ENCODE measurements at places on chromosomes 11 and 22.

GRCh38 chr11:101729406-101730078 is 145.7 kb upstream of the TRPC6 start:
- DNase-seq: no peak

DNA sequence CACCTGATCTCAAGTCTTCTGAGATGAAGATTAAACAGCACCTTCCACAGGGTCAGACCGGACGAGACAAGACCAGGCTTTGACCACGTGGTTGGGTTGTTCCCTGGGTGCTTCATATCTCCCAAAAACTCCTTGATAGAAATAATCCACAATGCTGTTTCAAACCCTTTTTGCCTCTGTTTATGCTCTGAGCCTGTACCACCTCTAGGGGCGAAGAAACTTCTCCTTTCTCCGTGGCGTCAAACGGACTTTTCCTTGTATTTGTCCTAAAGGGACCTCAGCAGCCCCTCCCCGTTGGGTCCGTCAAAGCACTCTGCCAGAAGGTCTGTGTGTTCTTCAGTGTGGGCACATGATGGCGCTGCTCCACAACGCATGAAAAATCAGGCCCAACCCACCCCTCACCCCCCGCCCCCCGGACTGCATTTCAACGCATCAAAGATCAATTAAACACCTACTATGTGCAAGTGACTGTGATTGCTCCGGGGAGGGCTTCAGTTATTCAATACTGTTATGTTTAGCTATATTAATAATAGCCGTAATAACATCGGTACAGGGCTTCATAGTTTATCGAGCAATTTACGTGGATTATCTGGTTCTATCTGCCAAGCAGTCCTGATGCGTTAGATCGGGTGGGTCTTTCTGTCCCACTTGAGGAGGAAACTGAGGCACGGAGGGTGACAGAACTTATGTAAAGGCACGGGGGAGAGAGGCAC is 17.3 kb upstream of the EIF3D start:
- no peak for DNase-seq

- peak; percentile 61 for DNase-seq
Measured at GRCh38 chr11:1870721-1871466, 18.0 kb downstream of the LSP1 start.

- DNase-seq: no peak
Measured at GRCh38 chr11:62237499-62237898, 4.5 kb upstream of the SCGB1D2 start.

DNA sequence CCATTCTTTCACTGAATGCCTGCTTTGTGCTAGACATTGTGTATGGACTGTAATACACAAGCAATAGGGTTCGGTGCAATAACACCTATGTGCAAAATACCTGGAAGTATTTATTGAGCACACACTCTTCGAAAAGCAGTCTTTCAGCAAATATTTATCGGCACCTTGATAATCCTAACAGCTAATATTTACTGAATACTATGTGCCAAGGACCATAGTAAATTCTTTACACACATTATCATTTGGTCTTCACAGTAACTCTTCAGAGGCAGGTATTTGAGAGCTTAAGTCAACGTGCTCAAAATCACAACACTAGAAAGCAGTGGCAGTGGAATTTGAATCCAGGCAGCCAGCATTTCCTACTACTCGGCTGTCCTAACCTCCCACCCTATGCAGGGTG is 2.2 kb downstream of the B3GNT6 start:
- DNase-seq: no peak

GRCh38 chr11:114925591-114925990 is 247.3 kb downstream of the NXPE2 start:
- no peak for DNase-seq

GRCh38 chr11:128896356-128896755 is 5.2 kb downstream of the KCNJ5 start:
- no peak for DNase-seq

DNA sequence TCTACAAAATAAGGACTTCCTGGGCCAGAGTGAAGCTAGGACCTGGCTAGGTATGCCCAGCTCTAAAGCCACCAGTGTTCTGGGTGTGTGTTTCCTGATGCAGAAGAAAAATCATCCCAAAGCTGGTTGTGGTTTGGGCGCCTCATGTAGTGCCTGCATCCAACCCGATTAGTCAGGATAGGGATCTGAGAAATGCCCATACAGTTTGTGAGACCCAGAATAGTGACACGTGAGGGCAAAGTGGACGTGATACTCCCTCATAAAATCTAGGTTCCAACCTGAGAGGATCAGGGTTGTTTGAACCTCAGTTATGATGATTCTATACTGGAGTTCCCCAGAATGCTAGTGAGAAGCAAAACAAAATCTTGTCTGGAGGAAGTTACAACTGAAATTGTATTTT is 238.4 kb downstream of the TBC1D22A start:
- no peak for DNase-seq

- no peak for DNase-seq
Measured at GRCh38 chr11:35218956-35219355, 80.0 kb downstream of the CD44 start.

DNA sequence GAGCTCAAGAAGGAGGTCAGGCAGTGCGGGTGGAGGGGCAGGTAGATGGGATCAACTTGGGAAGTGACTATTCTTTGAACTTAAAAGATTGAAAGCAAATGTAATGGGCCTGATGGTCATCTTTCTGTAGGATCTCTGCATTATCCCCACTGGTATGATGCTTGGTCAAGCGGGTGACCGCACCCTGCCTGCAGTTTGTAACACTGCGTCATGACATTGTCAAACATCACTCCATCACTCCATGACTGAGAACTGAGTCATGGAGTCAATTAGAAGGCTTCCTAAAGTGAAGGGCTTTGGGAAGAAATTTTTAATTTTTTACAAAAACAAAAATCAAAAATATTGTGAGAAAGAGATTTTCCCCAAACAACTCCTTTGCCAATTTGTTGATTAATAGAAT is 62.4 kb upstream of the BMAL1 start:
- DNase-seq: no peak

DNA sequence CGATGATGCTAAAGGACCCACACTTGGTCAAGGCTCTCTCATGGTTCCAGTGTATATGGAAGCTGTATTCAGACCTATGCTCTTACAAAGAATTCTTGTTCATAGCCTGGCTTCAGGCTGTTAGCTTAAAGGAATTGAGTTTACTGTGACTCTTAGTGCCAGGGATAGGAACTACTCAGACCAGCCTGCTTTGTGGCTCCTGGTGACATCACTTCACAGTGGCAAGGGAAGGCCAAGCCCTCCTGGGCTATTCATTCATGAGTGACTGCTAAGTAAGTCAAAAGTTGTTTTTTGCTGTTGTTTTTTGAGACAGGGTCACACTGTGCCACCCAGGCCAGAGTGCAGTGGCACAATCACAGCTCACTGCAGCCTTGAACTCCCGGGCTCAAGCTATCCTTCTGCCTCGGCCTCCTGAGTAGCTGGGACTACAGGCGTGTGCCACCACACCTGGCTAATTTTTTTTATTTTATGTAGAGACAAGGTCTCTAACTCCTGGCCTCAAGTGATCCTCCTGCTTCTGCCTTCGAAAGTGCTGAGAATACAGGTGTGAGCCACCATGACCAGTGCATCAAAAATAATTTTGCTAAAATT is 9.6 kb downstream of the ART5 start:
- no peak for DNase-seq

DNA sequence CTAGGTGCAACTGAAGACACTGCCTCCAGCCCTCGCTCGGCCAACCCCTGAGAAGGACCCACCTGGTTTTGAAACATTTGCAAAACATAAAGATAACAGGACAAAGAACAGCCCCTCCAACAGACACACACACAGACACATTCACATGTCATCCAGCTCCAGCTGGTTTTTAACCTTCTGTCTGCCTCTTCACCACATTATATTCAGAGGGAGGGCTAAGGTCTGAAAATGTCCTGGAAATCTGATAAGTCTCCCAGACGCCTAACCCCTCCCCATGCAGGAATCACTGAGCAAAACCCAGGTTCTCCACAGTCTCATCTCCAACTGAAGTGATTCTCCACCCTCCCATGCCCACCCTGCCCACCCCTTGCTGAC is 29.4 kb downstream of the PACSIN2 start:
- DNase-seq: no peak

DNA sequence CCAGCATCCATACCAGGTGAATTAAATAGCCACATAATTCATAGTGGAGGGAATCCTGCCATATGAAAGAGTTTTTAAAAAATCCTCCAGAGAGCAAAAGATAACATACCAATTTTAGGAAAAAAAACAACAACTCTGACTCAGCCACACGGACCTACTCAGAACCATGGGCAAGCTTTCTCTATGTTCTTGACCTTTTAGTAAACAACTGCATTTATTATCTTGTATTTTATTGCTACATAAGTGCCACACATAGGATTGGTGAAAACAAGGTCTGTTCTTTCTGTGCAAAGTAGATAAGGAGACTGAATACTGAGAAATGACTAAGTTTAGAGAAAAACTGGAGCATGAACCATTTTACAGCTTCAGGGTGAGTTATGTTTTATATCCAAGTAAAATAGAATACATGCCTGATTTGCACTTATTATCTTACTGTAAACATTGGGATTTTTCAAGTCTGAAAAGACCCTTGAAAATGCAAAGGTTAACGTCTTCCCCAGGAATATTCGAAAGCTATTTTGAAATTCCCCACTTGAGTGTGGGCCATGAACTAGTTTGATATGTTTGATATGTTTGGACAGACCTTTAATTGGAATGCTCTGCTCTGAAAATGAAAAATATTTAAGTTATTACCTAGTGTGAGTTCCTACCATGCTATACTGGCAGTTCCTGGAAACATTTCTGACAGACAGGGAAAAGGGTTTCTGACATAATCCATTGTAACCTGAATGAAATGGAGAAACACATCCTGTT is 89.5 kb upstream of the DDI1 start:
- DNase-seq: no peak

DNA sequence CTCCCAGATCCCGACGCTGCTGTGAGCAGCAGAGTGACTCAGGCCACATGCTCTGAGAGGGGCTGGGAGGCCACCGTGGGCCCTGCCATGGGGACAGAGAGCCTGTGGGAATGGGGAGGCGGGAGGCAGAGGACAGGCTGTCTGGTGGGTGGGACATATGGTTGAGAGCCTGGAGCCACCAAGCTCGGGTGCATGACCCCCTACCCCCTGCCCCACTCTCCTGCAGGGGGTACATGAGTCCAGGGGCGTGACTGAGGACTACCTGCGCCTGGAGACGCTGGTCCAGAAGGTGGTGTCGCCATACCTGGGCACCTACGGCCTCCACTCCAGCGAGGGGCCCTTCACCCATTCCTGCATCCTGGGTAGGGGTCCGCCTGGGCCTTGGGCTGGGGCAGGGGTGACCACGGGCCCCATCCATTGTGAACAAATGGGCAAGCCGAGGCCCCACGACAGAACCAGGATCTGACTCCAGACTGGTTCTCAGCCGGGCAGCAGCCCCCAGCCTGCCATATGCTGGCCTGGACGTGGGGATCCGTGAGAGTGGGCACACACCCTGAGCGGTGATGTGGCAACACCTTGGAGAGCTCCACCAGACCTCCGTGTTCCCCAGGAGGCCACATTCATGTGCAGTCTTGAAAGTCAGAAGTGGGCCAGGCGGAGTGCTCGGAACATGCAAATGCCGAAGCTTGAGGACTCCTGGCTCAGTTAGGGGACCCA is 17.4 kb upstream of the ARHGAP8 start:
- DNase-seq: no peak

- no peak for DNase-seq
Measured at GRCh38 chr11:3006505-3007260, 14.6 kb upstream of the NAP1L4 start.

DNA sequence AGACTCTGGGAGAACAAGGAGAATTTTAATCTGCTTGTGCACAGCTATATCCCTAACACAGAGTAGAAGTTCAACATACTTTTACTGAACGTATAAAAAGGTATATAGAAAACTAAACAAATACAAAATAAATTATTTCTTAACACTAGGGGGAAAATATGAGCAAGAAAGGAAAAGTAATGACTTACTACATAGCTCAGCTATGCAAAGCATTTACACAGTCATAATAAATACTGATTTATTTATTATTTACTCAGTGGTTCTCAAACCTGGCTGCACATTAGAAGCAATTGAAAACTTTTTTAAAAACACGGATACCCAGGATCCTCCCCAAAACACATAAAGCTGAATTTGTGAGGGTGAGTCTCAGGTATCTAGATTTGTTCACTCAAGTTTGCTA is 182.5 kb downstream of the TTC28 start:
- DNase-seq: no peak

- no peak for DNase-seq
Measured at GRCh38 chr11:43164831-43165230, 147.0 kb upstream of the API5 start.

- DNase-seq: no peak
Measured at GRCh38 chr11:65616575-65617001, 1.0 kb downstream of the PCNX3 start.

- no peak for DNase-seq
Measured at GRCh38 chr11:46526216-46527215, 67.3 kb downstream of the AMBRA1 start.

DNA sequence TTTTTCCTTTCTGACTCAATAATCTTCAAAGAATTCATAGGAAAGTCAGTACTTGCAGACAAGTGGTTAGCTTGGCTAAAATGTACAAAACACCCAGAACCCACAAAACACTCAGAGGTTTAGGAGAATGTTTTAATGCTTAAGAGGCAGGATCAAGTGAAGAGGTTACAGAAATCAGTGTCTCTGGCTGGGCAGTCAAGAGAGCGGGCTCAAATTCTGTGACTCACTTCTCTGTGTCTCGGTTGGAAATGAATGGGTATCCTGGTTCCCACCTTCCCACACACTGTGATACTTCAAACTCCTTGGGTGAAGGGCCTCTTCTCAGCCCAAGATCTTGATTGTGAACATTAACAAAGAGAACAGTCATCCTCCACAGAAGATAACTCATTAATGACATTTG is 3.8 kb downstream of the MPEG1 start:
- DNase-seq: no peak

- DNase-seq: no peak
Measured at GRCh38 chr11:22584976-22585375, 40.6 kb downstream of the FANCF start.

- no peak for DNase-seq
Measured at GRCh38 chr11:15976433-15977045, 379.8 kb downstream of the SOX6 start.

DNA sequence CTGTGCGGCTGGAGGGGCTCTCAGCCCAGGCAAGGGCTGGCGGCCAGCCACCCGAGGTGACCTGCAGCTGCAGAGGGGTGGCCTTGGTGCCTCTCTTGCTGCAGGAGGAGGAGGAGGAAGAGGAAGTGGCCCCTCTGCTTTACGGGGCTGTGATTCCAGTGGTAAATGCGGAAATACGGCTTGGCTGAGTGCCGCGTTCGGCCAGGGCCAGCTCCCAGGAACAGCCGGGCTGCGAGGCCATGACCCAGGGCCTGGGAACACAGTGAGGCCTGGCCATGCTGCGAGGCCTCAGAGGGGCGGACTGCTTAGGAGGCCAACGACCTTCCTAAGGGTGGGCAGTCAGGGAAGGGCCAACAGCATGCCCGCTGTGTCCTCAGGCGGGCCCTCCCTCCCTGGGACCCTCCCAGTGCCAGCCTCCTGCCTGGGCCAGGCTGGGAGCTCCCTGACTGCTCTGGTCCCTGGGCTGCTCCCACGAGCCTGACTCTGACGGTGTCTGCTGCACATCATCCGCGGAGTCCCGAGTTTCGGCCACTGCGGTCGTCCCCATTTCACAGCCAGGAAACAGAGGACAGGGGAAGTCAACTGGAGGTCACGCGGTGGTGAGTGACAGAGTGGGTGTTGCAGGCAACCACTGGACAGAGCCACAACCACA is 20.8 kb upstream of the PPARA start:
- no peak for DNase-seq

- peak; percentile 12 for DNase-seq
Measured at GRCh38 chr11:57460022-57460757, at the start of gene RTN4RL2. TSS of gene RTN4RL2 (plus strand) at chr11:57460528. CDS start at chr11:57460866, 338 bp downstream.

- no peak for DNase-seq
Measured at GRCh38 chr11:18282626-18283025, 16.6 kb downstream of the SAA1 start.

GRCh38 chr22:48782811-48783511 is 1044.7 kb downstream of the BRD1 start:
- no peak for DNase-seq
